ENCODE measurements at places on chromosomes 2 and 18. TPM values are rescaled to one million over a fixed set of nuclear protein-coding genes. Genes with fewer than 3 reads are reported as not detected.

GRCh38 chr2:99865818-99866676 is 276.3 kb downstream of the AFF3 start:
- no peaks in the 10 kb centered on the region for H3K4me1 ChIP-seq
- no peak overlapping the region for H3K27ac ChIP-seq
- H3K27me3 ChIP-seq: no peaks in the 10 kb centered on the region
- no peak for DNase-seq
- H3K36me3 ChIP-seq: no peaks in the 10 kb centered on the region
- H3K4me3 ChIP-seq: no peak overlapping the region

DNA sequence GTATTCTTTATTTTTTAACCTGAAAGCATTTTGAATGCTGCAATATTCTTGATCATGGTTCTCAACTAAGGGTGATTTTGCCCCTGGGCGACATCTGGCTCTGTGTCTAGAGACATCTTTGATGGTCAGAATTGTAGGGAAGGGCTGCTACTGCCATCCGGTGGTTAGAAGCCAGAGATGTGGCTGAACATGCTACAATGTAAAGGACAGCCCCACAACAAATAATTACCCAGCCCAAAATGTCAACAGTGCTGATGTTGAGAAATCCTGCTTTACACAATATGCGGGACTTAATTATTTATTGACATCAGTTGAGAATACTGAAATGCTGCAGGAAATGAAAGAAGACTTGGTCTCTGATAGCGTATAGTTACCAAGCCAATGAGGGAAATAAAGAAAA is 37.5 kb upstream of the SERPINB2 start:
- H3K36me3 ChIP-seq: no peaks in the 10 kb centered on the region
- no peak for DNase-seq
- H3K27me3 ChIP-seq: no peaks in the 10 kb centered on the region
- H3K27ac ChIP-seq: no peak overlapping the region

DNA sequence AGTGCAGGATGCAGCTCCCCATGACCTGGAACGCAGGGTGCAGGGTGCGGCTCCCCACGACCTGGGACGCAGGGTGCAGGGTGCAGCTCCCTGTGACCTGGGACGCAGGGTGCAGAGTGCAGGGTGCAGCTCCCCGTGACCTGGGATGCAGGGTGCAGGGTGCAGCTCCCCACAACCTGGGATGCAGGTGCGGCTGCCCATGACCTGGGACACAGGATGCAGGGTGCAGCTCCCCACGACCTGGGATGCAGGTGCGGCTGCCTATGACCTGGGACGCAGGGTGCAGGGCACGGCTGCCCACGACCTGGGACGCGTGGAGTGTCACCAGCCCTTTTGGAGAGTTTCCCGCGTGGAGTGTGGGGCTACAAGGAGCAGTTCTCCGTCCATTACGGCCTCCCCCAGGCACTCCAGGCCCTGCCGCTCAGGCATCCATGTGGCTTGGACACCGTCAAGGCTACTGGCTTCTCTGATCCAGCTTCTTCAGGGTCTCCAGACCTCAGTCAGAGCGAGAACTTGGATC is 38.7 kb downstream of the PXDN start:
- no peaks in the 10 kb centered on the region for H3K36me3 ChIP-seq
- H3K4me3 ChIP-seq: no peak overlapping the region
- no peak for DNase-seq
- H3K4me1 ChIP-seq: no peaks in the 10 kb centered on the region
- H3K27me3 ChIP-seq: no peaks in the 10 kb centered on the region

- DNase-seq: no peak
- H3K4me1 ChIP-seq: no peaks in the 10 kb centered on the region
Observed at GRCh38 chr18:66900837-66901236, 296.9 kb upstream of the CDH19 start.

DNA sequence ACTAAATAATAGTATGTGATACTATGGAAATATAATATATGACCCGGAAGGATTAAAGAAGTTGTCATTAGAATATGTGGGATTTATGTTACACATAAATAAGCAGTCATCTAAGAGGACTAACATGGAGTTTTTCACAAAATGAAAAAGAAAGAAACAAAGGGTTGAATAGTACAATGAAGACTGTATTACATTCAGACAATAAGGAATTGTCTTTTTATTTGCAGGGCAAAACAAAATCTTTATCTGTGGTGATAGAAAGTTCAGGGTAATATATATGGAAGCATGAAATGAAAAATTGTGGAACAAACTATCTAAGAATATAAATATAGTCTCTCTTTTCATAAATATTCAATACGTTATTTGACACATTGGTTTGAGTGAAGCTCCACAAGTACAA is 5.8 kb downstream of the ERMN start:
- H3K4me3 ChIP-seq: no peak overlapping the region
- no peak overlapping the region for H3K27ac ChIP-seq
- no peak for DNase-seq
- H3K4me1 ChIP-seq: no peaks in the 10 kb centered on the region

DNA sequence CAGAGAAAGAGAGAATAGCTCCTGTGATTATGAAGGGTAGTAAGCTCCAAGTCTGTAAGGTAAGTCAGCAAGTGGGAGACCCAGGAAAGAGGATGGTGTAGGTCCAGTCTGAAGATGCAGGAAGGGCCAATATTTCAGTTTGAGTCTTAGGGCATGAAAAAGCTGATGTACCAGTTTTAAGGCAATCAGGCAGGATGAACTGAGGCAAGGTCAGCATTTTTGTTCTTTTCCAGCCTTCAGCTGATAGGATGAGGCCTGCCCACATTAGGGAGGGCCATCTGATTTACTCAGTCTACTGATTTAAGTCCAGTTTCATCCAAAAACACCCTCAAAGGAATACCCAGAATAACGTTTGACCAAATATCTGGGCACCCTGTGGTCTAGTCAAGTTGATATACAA is 347.3 kb downstream of the CMPK2 start:
- no peaks in the 10 kb centered on the region for H3K4me1 ChIP-seq
- H3K27me3 ChIP-seq: no peaks in the 10 kb centered on the region
- no peak overlapping the region for H3K27ac ChIP-seq
- H3K4me3 ChIP-seq: no peak overlapping the region

DNA sequence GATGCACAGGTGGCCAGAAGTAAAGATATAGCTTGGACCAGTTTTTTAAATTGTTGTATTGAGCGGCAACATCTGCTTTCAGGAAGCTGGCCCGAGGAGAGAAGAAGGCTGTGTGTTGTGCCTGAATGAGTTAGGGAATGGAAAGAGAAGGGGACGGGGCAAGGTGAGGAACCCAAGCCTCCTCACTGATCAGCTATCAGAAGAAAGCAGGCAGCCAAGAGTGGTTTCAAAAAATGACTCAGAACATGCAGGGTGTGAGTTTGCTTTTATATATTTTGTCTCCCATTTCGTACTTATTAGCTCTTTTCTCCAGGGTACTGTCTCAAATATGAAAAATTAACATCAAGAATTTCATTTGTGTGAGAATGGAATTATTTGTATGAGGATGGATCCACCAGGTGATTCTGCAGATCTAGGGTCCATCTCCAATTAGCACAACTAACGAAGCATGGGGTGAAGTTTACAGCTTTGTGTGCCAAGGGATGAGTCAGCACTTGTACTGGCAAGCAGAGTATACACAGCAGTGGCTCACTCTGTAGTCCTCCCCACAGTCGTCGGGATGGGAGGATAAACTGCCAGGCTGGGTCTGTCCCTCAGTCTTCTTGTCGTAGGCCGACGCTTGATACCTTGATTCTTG is 175.7 kb downstream of the PIEZO2 start:
- no peak overlapping the region for H3K27ac ChIP-seq
- no peaks in the 10 kb centered on the region for H3K4me1 ChIP-seq

GRCh38 chr2:174145827-174146226 is 102.5 kb downstream of the OLA1 start:
- no peaks in the 10 kb centered on the region for H3K27me3 ChIP-seq
- no peak overlapping the region for H3K27ac ChIP-seq
- no peak overlapping the region for H3K4me3 ChIP-seq
- no peak for DNase-seq
- no peaks in the 10 kb centered on the region for H3K36me3 ChIP-seq
- no peaks in the 10 kb centered on the region for H3K4me1 ChIP-seq

DNA sequence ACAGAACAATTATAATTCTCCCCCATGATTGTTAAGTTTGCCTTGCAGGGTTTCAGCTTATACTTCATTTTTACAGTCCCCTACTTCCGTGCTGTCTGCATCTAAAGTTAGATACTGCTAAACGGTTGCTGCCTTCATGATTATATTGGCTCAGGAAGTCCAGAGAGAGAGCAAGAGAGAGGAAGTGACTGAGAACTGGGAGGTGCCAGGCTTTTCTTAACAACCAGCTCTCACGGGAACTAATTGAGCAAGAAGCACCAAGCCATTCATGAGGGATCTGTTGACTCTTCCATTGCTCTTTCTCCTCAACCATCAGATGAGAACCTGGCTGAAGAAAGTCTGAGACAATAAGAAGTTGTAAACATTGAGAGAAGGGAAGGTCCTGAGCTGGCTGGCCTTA is 125.5 kb upstream of the SIX2 start:
- H3K36me3 ChIP-seq: no peaks in the 10 kb centered on the region
- no peak overlapping the region for H3K27ac ChIP-seq

DNA sequence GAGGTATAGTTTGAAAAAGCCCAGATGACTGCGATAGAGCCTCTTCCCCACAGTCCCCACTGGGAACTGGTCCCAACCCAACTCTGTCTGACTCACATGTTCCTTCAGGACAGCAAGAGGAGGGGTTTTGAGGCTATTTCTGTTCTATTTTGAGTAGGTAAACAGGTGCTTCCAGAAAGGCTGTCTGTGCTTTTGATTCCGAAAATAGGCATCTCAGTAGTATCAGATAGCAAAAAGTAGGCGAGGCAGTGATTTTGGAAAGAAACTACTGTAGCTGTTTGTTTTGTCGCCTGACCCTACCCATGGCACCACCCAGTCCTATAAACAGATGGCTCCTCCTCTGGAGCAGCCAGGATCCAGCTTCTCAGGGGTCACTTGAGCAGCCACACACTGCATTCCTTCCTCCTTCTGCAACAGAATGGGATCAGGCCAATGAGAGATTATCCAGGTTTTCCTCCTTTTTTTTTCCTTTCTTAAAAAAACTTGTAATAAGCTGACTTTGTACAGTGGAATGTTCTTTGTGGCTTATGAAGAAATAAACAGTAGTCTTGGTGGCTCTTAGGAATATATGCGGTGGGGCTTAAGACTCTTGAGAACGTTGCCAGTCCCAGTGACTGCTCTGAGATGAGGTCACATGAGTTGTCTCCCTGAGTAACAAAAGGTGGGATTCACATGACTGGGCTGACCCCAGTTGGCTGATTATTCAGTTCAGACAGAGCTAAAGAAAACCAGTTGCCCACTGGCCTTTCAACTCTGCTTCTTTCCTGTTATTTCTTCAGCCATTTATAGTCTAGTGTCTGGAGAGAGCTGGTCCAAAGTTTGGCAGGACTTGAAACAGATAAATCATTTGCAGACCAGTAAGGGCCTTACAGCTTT is 98.6 kb downstream of the KCNS3 start:
- no peak for DNase-seq
- no peaks in the 10 kb centered on the region for H3K36me3 ChIP-seq
- H3K4me3 ChIP-seq: no peak overlapping the region
- no peak overlapping the region for H3K27ac ChIP-seq
- H3K4me1 ChIP-seq: no peaks in the 10 kb centered on the region

GRCh38 chr2:20599001-20599600 is 51.8 kb downstream of the HS1BP3 start:
- peak; percentile 76 for DNase-seq
- H3K36me3 ChIP-seq: no peaks in the 10 kb centered on the region
- H3K4me3 ChIP-seq: no peak overlapping the region
- H3K27me3 ChIP-seq: no peaks in the 10 kb centered on the region
- no peaks in the 10 kb centered on the region for H3K4me1 ChIP-seq

DNA sequence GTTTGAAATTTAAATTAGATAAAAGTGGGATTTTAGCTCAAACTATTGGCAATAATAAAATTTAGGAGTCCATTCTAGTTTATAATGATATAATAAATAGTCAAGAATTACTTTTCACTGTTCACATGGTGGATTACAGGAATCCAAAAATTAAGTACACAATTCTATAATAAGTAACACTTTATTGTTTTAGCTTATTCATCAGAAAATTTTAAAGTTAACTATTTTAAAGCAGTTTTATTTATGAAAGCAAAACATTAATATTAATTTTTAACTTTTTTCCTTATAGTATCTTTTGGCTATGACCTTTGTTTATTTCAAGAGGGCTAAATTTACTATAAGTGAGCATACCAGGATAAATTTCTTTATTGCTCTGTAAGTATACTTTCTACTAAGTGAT is 11.4 kb downstream of the SPDYA start:
- no peaks in the 10 kb centered on the region for H3K36me3 ChIP-seq
- H3K27ac ChIP-seq: no peak overlapping the region
- DNase-seq: no peak
- no peaks in the 10 kb centered on the region for H3K4me1 ChIP-seq
- H3K4me3 ChIP-seq: no peak overlapping the region

DNA sequence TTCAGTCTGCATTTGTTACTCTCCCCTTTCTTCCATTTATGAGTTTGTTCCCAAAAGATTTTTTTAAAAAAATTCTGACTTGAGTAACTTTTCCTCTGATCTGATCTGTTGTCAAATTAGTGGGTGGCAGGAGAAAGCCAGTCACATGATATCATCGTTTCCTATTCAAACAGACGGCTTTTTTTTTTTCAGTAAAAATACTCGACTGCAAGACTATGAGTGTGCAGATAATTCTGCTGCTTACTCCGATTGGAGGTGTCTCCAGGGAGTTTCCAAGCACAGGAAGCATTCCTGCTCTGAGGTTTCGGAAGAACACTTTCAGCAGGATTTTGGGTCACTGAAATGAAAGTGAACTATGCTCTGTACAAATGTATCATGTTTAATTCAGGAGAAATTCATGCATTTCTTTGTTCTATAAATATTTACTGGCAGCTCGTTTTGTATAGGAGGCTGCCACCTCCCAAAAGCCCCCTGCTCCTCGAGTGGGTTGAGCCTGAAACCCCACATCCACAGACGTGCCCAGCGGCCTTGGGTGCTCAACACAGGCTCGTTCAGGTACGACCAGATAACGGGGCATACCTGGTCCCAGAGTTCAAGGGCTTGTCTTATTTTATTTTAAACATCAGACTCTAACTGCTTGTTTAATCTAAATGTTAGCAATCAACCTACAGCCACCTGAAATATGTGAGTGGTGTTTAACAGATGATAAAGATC is 126.9 kb upstream of the ZNF516 start:
- no peaks in the 10 kb centered on the region for H3K36me3 ChIP-seq
- no peaks in the 10 kb centered on the region for H3K27me3 ChIP-seq
- H3K27ac ChIP-seq: peak overlapping the region; percentile 57
- no peak for DNase-seq

DNA sequence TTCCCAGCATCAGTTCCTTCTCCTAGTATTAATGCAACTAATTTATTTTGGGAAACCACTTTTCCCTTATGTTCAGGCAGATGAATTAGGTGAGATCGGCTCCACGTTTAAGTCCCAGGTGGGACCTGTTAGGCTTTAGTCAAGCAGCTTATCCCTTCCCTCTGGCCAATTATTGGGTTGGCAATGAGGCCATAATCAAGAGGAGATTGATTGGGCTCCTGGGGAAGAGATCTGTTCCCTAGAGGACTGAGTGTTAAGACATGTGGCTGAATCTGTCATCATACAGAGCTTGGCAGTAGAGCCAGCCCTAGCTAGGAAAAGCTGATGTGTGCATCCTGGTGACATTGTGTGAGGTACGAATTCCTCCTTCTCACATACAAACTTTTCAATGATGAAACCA is 104.4 kb downstream of the PTH2R start:
- no peaks in the 10 kb centered on the region for H3K4me1 ChIP-seq
- H3K36me3 ChIP-seq: no peaks in the 10 kb centered on the region
- no peaks in the 10 kb centered on the region for H3K27me3 ChIP-seq
- H3K27ac ChIP-seq: no peak overlapping the region
- DNase-seq: no peak

The PPP1R7 gene
- 32.3 TPM for total RNA-seq

The SIGLEC15 gene
- total RNA-seq: 0.09 TPM

The TNFRSF11A gene
- total RNA-seq: 0.98 TPM

The PSMA8 gene
- total RNA-seq: not detected

The SLC9A4 gene
- total RNA-seq: not detected

The RIT2 gene
- total RNA-seq: not detected

The UGT1A8 gene
- total RNA-seq: not detected

All from pancreas (tissue), 10 donors.